ENCODE measurements at places on chromosomes 2 and 18.

- no peak for DNase-seq
These were observed 194.1 kb downstream of the ANAPC1 start for GRCh38 chr2:111689941-111690340.

DNA sequence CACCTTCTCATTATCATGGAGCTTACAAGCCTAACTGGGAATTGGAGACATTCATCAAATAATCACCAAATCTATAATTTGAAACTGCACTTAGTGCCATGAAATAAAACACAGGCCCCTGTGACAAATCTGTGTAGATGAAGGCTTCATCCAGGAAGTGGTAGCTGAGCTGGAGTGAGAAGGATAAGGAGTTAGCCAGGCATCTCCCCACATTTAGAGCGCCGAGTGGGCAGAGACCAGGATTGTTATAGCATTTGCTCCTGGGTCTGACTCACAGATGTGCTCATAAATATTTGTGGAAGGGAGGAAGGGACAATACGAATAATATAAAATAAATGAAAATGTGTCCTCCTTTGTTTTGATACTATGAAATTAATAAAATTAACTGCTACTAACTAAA, 2.5 kb upstream of the MAT2A start:
- DNase-seq, result no peak

DNA sequence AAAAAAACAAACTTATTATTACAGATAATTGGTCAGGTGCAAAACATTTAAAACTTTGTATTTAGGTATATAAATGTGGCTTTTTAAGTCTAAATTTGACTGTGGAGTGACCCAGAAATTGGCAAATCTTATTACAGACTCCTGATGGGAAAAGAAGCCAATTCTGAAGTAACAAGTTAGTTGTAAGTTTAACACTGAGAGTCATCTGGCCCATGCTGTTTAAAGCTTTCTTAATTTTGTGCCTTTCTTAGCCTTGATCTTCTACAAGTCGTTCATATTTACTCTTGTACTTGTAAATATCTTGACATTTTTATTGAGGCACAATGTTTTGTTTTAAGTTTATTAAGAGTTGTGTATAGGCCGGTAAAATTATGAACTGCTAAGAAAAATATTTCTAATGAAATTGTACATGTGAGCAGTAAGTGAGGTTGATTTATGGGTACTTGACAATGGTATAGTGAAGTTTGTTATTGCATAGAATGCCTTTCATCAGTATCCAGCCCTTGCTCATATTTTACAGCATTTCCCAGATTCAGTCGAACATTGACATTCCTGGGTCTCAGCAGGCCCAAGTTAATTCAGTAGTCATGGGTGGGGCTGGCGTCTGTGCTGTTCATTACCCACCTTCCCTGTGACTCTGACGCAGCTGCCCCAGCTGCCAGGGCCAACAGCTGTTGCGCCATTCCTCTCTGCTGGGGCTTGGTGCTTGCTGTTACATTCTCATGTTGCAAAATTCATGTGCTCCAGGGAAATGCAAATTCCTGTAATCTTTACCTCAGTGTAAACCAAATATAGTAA, 121.4 kb downstream of the ZNF236 start:
- DNase-seq, result no peak

DNA sequence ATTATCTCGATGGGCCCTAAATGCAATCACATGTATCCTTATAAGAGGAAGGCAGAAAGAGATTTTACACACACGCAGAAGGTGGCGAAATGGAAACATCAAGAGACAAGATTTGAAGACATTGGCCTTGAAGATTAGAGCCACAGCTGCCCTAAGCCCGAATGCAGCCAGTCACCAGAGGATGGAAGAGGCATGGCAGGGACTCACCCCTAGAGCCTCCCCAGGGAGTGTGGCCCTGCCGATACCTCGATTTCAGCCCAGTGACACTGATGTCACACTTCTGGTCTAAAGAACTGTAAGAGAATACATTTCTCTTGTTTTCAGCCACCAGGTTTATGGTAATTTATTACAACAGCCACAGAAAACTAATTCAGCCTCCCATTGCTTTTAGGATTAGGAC, 17.4 kb downstream of the TTC39C start:
- DNase-seq, result no peak
